Activated CD4-positive, alpha-beta T cell treated with anti-CD3 and anti-CD28 coated beads for 24 hours (primary cell): ENCODE measurements at places on chromosomes 11 and 22.

DNA sequence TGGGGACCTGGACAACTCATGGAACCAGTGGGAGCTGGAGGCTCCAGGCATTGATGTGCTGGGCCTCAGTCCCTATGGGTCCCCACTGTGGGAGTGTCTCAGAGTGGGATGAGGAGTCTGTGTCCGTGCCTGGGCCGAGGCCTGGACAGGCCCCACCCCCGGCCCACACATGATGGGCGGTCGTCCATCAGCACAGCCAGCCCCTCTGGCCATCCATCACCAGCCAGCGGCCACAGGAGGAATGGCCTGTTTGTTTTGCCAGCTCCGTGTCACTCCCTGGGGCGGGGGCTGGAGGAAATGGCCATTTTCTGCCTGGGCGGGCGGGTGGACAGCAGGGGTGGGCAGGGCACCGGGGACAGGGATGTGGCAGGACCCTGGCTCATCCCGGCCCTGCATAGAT, 13.0 kb upstream of the TBX1 start:
- no peak for DNase-seq

DNA sequence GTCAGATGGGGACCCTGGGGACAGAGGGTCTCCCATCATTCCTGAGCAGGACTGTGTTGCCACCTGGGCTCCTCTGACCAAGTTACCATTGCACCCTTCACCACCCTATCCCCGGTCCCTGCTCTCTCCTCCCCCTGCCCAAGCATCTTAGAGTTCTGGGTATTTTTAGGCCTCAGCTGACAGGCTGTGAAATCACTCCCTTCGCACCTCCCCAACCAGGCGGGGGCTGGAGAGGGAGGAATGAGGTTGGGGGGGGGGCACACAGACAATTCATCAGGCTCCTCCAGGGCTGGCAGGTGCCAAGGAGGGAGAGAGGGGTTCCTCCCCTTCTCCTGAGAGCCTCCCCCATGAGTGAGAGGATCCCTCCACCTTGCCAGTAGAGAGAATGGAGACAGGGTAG, 9.0 kb downstream of the SYT7 start:
- no peak for DNase-seq

- DNase-seq: no peak
Observed at GRCh38 chr11:133047036-133047770, 485.1 kb downstream of the OPCML start.

DNA sequence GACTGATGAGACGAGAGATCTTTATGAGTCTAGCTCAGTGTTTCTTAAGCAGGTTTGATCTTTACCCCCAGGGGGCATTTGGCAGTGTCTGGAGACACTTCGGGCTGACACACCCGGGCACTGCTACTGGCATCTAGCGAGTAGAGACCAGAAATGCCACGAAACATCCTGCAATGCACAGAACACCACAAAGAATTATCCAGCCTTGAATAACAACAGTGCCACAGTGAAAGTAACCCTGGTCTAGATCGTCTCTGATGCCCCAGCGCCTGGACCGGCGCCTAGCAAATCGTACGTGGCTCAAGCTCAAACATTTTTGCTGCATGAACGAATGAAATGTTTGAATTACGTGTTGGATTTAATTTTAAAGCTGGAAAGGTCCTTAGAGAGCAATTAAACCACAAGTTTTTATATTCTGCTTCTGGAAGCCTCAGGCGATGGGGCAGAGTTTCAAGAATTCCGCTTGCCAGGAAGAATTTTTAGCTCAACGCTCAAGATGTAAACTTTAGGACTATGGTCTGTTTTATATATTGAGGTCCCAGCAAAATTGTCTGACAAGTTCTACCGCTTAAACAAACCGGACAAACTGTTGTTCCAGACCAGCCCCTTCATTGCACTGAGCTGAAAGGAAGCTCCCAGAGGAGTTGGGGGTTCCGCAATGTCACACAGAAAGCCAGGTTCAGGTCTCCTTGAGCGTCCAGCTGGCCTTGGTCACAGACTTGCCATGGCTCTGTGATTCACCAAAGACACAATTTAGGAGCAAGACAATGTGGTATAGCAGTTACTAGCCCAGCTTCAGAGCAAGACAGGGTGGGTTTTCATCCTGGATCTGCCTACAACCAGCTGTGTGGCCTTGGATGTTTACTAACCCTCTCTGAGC, 44.2 kb upstream of the SMTN start:
- no peak for DNase-seq

GRCh38 chr11:63901660-63902059, 15.3 kb downstream of the RCOR2 start:
- no peak for DNase-seq

DNA sequence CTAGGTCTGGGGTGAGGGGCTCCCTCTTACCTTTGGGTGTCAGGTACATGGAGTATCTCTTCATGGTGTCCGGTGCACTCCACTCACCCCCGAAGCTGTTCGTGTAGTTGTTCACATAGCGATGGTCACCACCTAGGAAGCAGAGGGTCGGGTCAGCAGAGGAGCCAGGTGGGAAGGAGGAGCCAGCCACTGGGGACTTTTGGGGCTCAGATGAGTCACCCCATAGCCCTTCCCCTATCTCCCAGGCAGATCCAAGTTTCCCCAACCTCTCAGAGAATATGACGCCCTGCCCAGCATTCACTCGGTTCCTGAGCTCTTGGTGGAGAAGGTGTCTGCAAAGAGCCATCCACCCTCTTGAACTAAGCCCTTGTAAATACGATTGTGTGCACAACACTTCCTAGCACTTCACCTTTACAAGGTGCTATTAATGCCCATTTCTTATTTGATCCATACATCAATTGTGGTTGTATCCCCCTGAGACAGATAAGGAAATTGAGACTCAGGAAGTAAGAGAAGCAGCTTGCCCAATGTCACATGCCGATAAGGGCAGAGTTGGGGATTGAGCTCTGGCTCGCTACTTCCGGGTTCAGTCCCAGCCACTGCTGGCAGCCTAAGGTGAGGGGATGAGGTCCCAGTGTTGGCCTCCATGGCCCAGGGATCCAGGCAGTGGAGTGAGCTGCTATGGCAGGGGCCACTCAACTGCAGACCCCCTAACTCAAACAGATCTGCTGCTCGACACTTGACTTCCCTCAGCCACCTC, 14.8 kb downstream of the TRIM29 start:
- DNase-seq: no peak

GRCh38 chr11:38153985-38154384, 1555.9 kb upstream of the RAG2 start:
- DNase-seq: no peak

GRCh38 chr11:67504005-67504949, 886 bp downstream of the PITPNM1 start:
- DNase-seq: no peak

GRCh38 chr22:39253435-39254070, 8.8 kb upstream of the PDGFB start:
- DNase-seq: no peak

DNA sequence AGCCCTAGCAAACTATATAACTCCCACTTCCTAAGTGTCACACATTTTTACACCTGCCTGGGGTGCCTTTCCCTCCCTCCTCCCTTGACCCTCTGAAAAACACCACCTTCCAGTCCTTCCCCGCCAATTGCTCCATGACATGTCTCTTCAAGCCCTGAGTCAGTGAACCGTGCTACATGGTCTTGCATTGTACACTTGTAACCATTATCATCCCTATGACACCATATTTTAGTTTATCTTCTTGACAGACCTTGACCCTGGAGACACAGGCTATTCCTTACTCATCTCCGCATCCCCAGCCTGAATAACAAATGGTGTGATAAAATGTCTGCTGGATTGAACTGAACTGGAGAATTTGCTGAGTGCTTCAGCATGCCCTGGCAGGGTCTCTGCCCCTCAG, 36.9 kb downstream of the TNKS1BP1 start:
- DNase-seq: no peak

DNA sequence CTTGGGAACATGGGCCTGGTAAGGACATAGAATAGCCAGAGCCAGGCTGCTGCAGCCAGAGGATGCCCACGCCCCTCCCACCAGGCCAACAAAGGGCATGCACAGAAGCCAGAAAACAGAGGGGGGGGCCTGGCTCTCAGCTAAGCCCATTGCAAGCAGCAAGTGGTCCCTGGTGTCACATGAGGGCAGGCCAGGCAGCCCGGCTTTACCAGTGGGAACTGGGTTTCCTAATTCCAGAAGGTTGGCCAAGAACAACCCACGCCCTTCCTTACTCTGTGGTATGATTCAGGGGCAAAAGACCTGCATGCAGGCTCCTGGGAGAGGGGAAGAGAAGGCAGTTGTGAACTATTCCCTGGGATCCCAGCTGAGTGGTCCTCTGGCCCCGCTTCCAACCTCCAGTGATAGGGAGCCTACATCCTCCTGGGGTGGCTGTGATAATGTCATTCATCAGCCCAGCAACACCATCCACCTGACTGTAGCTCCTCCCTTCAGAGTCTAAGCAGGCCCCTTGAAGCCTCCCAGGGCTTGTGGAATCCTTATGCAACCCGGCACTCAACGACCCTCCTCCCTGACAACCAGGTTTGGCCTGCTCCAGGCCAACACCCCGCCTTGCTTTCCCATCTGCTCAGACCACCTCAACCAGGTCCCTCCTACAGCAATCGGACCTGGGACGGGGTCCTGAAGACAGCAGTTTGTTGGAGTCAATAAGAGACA, 62.1 kb upstream of the LMO1 start:
- DNase-seq: no peak
